ENCODE measurements at places on chromosomes 7 and 10.

DNA sequence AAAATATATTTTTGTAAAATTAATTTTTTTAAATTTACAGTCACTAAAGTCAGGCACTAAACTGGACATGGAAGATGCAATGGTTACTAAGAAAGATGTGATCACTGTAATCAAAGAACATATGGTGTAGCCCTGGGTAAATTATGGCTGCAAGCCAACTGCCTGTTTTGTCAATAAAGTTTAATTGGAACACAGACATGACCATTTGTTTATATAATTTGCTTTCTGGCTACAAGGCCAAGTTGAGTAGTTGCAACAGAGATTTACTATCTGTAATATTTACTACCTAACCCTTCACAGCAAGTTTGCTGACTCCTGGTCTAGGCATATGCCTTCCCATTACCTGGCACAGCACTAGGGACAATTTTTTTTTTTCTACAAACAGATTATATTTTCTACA lies 448.9 kb downstream of the ADRA2A start:
- no peak for DNase-seq

DNA sequence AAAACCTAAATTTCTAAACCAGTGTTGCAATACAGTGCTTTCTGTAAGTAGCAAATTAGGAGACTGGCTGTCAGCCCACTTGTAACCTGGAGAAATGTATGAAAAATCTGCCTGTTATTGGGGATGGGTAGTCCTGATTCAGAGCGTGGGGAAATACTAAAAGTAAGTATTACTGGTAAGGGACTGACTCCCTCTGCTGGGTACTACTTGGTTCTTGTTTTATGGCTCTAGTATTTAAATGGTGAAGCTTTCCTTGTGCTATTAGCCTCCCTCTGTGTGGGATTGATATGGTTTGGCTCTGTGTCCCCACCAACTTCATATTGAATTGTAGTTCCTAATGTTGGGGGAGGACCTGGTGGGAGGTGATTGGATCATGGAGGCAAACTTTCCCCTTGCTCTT lies 886.1 kb downstream of the SORCS1 start:
- DNase-seq: no peak

GRCh38 chr7:43769281-43769680 lies 10.8 kb downstream of the BLVRA start:
- no peak for DNase-seq

GRCh38 chr10:132232023-132232951 lies 45.5 kb downstream of the DPYSL4 start:
- peak; percentile 91 for DNase-seq

DNA sequence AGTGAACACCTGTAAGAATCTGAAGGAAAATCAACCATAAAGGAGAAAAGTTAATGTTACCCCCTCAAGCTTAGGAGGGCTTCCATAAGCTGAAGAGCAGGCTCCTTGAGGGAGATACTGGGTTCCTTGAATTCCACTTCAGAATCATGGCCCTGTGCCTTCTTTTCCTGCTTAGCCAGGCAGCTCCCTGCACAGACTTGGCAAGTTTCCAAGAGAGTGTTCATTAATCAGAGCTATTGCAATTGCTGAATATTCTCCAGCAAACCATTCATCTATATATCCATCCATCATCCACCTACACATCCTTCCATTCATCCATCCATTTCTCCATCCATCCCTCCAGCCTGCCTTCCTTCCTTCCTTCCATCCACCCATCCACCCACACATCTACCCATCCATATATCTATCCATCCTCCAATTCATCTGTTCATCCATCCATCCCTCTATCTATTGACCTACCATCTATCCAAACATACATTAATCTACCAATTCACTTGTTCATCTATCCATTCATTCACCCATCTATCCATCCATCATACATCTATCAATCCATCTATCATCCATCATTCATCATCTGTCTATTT lies 574.4 kb downstream of the PTPRN2 start:
- DNase-seq: no peak

DNA sequence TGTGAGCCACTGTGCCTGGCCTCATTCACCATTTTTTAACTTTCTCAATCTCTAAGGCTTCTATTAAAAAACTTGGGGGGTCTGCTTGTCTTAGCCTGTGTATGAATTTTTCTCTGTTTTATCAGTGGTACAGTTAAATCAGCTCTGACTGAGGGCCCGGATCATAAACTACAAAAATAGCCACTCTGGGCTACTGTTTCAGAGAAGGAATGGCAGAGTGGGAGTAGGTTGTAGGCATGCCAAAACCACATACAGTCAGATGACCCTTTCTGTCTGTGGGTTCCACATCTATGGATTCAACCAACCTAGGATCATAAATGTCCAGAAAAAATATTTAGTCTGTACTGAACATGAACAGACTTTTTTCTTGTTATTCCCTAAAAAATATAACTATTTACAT lies 21.3 kb downstream of the TBC1D12 start:
- DNase-seq: no peak

DNA sequence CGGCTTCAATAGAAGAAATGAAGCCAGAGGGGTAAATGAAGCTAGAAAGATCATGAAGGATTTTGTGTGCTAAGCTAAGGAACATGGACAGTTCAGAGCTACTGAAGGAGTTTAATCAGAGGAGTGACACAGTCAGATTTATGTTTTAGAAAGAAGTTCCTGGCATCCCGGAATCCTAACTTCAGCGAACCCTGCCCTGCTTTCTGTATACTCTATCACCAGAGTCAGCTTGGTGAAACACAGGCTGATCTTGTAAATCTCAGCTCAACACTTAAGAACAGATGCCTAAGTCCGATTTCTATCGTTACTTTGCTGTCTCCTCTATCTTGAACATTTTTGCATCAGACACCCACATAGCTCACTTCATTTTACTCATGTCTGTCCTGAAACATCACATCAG lies 9.1 kb downstream of the AHR start:
- DNase-seq: no peak

GRCh38 chr10:27745732-27746396 lies at the start of gene MKX:
MKX (minus strand) TSS chr10:27745819; CDS start chr10:27743415, 2,404 bp downstream.
- no peak for DNase-seq

- DNase-seq: no peak
Measured at GRCh38 chr10:117448802-117449201, 73.6 kb upstream of the PDZD8 start.

DNA sequence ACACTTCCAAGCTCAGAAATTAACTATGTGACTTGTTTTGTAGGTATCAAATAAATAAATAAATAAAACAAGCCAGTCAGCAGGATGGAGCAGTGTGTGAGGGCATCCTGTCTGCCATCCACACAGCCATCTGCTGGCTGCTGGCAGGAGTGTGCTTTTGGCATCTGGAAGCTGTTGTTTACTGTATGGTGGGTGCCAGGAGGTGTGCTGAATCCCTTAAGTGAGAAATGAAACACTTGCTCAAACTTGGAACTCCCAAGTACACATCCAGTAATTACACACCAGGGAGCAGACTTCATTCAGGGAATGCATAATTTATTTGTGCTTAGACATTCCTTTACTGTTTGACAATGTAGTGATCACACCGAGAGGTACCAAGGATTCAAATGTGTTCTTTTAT lies 16.9 kb upstream of the TAX1BP1 start:
- peak; percentile 57 for DNase-seq

GRCh38 chr10:59283456-59284091 lies 78.8 kb downstream of the FAM13C start:
- DNase-seq: no peak

- DNase-seq: no peak
Measured at GRCh38 chr7:38629651-38630510, 1.3 kb downstream of the AMPH start.

DNA sequence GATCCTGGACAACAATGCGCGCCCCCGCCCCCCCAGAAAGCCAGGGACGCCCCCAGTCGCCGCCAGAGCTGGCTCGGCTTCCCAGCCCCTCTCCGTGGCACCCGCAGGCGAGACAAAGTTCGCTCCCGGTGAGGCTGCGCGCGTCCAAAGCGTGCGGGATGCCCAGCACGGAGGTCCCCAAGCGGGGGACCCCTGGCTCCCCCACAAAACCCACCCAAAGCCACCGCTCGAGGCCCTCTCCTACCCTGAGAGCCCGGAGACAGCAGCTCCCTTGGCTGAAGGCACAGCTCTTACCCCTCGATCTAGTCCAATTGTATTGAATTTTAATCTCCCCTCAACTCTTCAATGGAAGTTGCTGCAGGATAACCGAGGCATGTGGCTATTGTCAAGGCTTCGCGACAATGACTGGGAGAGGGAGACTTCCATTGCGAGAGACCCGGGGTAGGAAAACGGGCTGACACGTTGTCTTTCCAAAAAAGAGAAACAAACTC lies 305.3 kb downstream of the PRPF18 start:
- no peak for DNase-seq
